Neural cell (in vitro differentiated cells): ENCODE measurements at places on chromosomes 12 and 14. TPM values are rescaled to one million over a fixed set of nuclear protein-coding genes. Genes with fewer than 3 reads are reported as not detected.

FBLN5 gene
- polyA plus RNA-seq = 0.78 and 1.5 TPM in 2 replicates

AKAP3 gene
- polyA plus RNA-seq = 0.46 and 1.6 TPM in 2 replicates

KRT72 gene
- polyA plus RNA-seq = not detected in 2 replicates

TMEM233 gene
- polyA plus RNA-seq = not detected in 2 replicates

MYH6 gene
- not detected in 2 replicates for polyA plus RNA-seq

CEBPE gene
- not detected in 2 replicates for polyA plus RNA-seq

KTN1 gene
- polyA plus RNA-seq = 95.0 and 106 TPM in 2 replicates

FLVCR2 gene
- not detected in 2 replicates for polyA plus RNA-seq

APOF gene
- not detected in 2 replicates for polyA plus RNA-seq

TMTC1 gene
- 7.4 and 10.0 TPM in 2 replicates for polyA plus RNA-seq

TMEM229B gene
- polyA plus RNA-seq = 4.2 and 7.9 TPM in 2 replicates

CCDC197 gene
- polyA plus RNA-seq = not detected in 2 replicates

SLCO1A2 gene
- polyA plus RNA-seq = 0.64 TPM in 1 of 2 replicates, not detected in the other

PARPBP gene
- polyA plus RNA-seq = 2.6 and 6.3 TPM in 2 replicates
